ENCODE measurements at places on chromosomes 7 and 10.

DNA sequence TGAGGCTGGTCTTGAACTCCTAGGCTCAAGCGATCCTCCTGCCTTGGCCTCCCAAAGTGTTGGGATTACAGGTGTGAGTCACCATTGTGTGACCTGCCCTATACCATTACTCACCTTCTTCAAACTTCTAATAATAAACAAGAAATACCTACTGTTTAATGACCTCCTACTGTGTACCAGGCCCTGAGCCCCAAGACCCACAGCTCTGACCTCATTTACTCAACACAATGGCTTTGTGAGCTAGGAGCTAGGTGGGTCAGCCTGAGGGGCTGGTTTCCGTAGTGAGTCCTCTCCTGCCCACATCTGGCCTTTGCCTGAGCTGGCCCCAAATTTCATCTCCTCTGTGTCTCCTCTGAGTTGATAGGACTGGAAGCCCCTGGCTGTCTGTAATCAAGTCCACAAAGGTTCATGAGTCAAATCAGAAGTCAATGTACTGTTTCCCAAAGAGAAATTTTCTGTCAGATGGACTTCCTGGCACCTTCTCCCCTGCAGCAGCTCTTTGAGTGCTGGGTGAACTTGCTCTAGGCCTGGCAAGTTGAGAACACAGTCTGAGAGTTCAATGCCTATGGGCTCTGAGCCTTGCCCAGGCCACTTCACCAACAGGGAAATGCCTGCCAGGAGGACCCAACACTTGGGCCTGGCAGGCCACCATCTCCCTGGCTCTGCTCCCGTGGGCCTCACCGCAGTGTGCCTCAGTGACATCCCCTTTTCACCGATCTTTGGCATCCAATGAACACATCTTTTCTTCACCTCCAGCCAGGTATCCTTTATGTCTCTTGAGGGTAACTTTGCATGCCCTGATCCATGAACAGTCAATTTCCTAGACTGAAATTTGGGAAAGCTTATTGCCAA lies 24.0 kb downstream of the NEURL1 start:
- no peak for DNase-seq

- no peak for DNase-seq
These were observed 28.6 kb downstream of the MCM10 start for GRCh38 chr10:13189961-13190360.

GRCh38 chr7:22771872-22772228 lies 44.9 kb downstream of the IL6 start:
- no peak for DNase-seq

DNA sequence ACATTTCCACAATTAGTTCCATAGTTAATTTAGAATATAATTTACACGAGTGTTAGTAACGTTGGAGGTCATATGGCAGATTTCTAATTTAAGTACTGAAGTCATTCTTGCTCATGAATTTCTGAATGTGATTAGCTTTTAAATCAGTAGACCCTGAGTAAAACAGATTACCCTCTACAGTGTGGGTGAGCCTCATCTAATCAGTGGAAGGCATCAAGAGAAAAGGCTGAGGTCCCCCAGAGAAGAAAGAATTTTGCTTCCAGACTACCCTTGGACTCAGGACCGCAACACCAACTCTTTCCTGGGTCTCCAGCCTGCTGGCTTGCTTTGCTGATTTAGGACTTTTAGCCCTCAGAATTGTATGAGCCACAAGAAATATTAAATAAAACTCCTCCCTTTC lies 33.2 kb downstream of the IFT22 start:
- DNase-seq = no peak

DNA sequence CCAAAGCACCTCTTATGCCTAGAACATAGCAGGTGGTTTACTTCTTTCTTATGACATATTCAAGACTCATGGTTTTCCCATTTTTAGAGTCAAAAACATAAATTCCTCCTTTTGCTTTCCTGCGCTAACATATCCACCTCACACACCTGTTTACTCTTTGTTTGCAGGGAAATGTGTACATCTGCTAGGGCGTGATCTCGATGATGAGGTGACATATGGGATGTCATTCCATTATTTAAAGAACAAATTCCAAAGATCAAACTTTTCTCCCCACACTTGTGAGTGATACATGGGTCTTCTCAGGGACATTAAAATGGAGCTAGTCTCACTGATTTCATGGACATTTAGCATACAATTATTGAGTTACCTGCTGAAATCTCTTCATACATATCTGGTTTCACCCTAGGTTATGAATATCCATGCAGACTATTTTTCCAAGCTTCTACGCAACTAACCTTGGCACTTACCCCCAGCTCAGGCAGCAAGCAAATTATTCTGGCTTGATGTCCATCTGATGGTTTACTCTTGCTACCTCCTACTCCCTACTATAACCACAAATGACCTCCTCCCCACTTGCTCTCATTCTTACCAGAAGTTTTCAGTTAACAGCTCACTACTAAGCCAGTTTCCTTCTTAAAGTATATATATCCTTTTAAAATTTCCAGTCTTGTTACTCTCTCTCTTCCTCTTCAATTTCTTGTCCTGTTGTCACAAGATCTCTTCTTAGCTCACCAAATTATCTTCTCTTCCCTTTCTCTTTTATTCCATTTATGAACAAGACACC lies 208.5 kb downstream of the RNLS start:
- DNase-seq = no peak

GRCh38 chr7:137965942-137966640 lies 35.8 kb downstream of the CREB3L2 start:
- no peak for DNase-seq

DNA sequence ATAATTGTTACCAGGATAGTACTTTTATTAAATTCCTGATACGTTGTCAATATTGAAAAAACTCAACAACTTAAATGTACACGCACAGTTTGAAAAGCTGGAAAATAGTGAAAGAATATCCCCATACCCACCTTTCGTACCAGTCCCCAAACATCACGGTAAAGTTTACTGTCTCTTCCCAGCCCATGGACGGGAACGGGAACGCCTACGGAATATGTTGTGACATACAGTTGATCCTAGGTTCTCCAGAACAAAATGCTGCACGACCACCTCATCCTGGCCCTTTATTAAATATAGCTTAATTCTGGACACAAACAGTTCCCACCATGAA lies 527 bp upstream of the BCAP29 start:
- DNase-seq = no peak

- DNase-seq = no peak
These were observed 195.6 kb downstream of the WDR37 start for GRCh38 chr10:1251769-1252168.

DNA sequence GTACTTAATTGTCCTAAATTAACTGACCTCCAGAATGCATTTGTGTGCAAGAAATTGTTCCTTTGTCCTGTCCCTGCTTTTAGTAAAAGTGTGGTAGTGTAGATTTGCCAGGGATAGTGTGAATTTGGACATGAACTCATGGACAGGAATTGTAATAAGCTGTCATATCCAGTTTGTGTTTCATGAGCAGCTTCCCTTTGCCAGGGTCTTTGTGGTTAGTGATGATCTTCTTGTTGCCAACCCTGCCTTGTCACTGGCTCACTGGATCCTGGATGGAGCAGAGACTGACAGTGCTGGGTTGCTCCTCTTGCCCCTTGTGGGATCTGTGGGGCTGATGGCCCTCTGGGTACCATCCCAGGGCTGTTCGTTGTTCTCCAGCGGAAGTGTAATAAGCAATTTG lies 110.1 kb downstream of the CCNY start:
- no peak for DNase-seq

- no peak for DNase-seq
These were observed 75.2 kb downstream of the TNS3 start for GRCh38 chr7:47506382-47507339.

- DNase-seq = no peak
These were observed 33.4 kb downstream of the CCM2 start for GRCh38 chr7:45033261-45033930.

GRCh38 chr7:71298378-71298777 lies 166.4 kb downstream of the GALNT17 start:
- DNase-seq = no peak

GRCh38 chr7:106072715-106073091 lies 39.4 kb downstream of the SYPL1 start:
- DNase-seq = no peak

DNA sequence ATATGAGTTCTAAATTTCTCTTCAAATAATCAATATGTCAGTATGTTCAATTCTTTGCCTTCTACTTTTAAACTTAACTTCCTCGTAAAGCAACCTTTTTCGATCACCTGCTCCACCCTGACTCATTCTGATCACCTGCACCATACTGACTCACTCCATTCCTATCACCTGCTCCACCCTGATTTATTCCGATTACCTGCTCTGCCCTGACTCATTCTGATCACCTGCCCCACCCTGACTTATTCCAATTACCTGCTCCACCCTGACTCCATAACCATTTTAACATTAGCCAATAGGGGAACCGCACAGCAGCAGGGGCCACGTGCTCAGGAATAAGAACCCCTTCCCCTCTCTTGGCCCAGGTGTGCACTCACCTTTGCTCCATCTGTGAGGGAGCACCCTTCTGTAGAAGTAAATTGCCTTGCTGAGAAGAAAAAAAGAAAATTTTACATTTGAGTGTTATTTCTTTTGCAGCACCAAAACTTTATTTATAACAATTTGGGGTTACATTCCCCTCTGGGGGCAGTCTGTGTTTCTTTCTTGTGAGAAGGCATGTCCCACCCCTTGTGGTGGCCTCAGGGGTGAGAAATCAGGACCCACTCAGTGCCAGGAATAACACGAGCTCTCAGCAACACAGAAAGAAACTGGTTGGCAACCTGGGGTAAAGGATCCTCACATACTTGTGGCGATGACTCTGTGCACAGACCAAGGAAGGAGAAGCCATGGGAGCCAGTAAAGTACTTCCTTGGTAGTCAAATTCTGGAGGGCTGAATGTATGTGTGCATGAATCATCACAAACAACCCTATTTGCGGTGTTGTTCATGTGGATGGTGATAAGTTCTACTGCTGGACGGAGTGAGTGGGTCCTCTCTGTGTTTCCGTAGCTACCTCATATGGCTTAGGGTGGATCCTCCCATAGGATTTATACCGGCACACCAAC lies 29.4 kb upstream of the PPP1R9A start:
- no peak for DNase-seq

DNA sequence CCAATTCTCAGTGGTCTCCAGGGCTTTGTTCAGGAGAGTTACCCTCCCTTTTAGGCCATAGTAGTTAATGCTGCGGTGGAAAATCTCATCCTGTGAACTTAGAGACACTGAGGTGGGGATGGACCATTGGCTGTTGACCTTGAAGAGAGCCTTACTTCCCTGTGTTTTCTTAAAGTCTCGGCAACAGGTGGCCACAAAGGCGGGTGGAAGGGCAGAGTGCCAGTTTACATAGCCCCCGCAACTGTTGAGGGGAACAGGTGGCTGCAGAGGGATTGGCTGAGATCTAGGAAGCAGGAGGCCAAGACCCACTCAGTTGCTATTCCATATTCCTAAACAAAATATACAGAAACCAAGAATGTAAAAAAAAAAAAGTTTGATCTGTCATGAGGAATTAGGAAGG lies 160.6 kb downstream of the ST7 start:
- no peak for DNase-seq

DNA sequence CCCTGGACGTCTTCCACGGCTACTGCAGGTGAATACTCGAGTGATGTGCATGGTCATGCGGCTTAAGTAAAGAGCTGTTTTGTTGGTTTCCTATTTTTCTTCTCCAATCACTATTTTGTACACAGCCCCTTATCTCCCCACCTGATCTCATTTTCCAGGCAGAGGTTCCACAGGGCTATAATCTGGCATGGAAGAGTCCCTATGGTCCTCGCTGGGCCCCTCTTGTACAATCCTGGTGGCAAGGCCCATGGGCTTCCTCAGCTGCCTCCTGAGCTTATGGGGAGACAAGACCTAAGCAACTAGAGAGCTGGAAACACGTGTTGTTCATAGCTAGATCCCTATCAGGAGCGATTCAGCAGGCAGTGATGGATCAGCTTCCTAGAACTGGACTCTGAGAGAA lies 181.3 kb upstream of the ADO start:
- DNase-seq = no peak

GRCh38 chr10:86295351-86295750 lies 71.2 kb downstream of the GRID1 start:
- no peak for DNase-seq

- no peak for DNase-seq
These were observed 191.3 kb downstream of the PDE1C start for GRCh38 chr7:31878875-31879274.

- DNase-seq = no peak
These were observed 1303.0 kb downstream of the GATA3 start for GRCh38 chr10:9357471-9357870.

DNA sequence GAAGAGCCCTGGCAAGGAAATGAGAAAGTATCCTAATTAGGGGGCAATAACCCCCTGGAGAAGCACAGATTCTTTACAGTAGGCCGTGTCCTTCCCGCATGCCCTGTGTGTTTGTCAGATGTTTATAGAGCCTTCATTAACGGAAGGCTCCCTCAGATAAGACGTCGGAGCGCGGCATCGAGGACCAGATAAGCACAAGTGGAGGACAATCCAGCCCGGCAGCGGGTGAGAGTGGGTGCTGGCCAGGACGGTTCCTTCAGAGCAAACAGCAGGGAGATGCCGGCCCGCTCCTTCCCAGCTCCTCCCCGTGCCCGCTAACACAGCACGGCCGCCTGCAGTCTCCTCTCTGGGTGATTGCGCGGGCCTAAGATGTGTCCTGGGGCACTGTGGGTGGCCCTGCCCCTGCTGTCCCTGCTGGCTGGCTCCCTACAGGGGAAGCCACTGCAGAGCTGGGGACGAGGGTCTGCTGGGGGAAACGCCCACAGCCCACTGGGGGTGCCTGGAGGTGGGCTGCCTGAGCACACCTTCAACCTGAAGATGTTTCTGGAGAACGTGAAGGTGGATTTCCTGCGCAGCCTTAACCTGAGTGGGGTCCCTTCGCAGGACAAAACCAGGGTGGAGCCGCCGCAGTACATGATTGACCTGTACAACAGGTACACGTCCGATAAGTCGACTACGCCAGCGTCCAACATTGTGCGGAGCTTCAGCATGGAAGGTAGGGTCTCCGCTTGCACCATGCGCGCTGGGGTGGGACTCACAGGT lies at the start of gene GDF2:
Gene GDF2, plus strand, starts transcription at position 155 of the 762 bp plus-strand sequence. Its CDS starts 215 bp downstream, at position 370.
- no peak for DNase-seq

DNA sequence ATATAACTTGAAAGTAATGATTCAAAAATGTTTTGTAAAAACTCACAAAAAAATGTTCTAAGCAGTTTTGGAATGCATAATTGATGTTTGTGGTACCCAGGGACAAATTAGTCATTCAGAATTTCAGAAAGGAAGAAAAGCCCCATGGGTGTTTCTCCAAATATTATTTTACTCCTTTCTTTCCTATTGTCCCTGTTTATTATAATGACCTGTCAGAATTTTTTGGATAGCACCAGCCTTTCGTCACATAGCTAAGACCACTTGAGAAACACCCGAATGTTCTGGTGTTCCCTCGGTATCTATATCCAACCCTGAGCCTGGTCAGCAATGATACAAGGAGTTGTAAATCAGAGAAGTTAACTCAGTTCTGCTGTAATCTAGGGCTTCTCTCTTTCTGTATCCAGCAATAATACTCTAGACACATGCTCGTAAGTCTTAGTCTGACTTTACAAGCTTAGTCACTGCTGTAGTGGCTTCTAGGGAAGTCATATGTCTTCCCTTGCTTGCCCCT lies 64.8 kb upstream of the MEOX2 start:
- DNase-seq = no peak

GRCh38 chr10:14612873-14613587 lies 161.7 kb downstream of the FAM107B start:
- DNase-seq = no peak
